ENCODE measurements at places on chromosomes 12 and 14.

- DNase-seq = no peak
Observed at GRCh38 chr14:99287269-99287942, 15.4 kb upstream of the BCL11B start.

GRCh38 chr14:101019990-101020710 is 116.6 kb upstream of the RTL1 start:
- DNase-seq = no peak

GRCh38 chr12:79019672-79020071 is 155.1 kb downstream of the SYT1 start:
- DNase-seq = no peak

DNA sequence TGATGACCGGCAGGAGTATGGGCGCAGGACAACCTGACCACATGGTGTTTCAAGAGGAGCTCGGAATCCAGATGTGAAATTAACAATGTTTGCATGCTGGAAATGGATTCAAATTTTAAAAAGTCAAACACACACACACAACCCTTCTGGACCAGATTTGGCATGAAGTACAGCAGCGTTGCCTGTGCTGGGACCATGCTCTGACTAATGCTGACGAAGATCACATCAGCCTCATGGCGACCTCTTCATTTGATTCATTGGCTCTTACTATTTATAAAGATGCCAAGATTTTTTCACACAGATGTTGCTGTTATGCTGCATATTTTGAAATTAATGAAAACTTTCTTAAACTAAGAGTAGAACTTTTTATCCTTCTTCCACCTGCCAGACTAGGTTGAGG is 926.6 kb upstream of the TMEM132C start:
- DNase-seq = no peak

DNA sequence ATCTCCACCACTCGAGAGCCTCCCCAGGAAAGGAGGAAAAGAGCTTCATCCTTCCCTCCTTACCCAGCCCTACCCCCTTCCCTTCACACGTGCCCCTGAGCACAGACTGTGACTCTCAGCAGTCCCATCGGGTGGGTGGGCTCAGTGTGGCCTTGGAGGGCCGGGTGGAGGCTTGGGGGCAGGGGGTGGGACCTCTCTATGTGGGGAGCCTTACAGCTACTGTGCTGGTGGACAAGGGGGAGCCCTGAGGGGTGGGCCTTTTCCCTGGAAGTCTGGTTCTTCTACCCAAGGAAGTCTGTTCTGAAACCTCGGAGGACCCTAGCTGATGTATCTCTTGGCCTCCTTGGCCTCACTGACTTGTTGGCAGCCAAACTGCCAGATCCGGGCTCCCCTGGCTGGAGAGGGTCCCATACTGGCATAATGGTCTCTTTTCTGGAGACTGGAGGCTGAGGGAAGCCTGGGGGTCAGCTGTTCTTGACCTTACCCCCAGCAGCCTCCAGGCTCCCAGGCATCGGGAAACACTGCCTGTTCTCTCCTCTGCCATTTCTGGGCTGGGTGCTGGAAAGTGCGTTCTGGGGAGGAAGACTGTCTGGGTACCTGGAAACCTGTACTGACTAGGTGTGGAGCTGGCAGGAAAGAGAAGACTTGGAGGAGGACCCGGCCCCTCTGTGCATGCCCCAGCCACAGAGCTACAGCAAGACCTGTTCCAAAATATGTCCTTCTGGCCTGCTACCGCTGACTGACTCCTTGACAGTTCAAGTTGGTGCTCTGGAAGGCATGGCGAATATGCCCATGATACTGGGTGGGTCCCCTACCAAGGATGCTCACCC is 7.6 kb downstream of the VASH1 start:
- DNase-seq = no peak

GRCh38 chr14:81260732-81261131 is 40.0 kb upstream of the GTF2A1 start:
- no peak for DNase-seq

- DNase-seq = no peak
Observed at GRCh38 chr14:99148131-99148530, 123.9 kb downstream of the BCL11B start.

DNA sequence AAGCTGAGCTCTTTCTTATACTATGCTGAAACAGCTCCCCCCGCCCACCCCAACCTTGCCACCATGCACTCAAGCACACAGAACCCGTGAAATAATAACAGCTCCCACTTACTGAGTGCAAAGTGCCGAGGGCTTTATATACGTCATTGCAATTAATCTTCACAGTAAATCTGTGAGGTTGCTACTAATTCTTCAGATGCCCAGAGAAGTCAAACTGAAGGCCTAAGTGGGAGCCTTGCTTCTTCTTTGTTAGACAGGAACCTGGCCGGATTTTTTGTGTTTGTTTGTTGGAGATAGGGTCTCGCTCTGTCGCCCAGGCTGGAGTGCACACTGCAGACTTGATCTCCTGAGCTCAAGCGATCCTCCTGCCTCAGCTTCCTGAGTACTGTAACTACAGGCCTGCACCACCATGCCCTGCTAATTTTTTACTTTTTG is 34.0 kb downstream of the VCPKMT start:
- no peak for DNase-seq

DNA sequence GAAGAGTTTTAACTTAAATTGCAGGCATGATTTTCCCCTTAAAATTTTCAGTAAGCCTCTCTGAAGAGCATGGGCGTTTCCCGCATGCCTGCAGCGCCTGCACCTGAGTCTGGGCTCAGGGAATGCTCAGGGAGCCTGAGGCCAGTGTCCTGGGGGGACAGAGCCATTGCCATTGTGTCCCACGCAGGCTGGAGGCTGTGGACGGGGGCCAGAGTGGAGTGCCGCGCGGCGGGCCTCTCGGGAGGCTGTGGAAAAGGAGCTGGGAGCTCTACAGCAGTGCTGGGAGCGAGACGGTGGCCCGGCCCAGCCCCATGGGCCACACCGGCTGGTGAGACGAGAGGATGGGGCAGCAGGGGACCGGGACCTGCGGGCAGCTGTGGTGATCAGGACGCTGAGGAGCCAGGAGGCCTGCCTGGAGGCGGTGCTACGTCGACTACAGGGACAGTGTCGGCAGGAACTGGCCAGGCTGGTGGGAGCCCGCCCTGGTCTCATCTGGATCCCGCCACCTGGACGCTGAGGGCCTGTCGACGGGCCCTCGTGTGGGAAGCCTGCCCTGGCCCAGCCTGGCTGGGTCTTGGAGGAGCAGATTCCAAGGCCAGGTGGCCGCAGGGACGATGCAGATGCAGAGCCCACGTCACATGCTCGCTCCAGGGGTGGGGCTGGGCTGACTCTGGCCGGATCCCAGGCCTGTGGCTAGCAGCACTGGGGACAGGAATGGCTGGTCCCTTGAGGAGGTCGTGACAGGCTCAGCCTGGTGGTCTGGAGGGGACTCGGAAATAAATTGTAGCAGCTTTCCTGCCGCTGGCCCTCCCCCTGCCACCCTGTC is 7.6 kb downstream of the TEDC1 start:
- no peak for DNase-seq

- no peak for DNase-seq
Observed at GRCh38 chr12:11834104-11834812, 184.8 kb downstream of the ETV6 start.

GRCh38 chr14:45679853-45680252 is 426.9 kb upstream of the MIS18BP1 start:
- DNase-seq = no peak

DNA sequence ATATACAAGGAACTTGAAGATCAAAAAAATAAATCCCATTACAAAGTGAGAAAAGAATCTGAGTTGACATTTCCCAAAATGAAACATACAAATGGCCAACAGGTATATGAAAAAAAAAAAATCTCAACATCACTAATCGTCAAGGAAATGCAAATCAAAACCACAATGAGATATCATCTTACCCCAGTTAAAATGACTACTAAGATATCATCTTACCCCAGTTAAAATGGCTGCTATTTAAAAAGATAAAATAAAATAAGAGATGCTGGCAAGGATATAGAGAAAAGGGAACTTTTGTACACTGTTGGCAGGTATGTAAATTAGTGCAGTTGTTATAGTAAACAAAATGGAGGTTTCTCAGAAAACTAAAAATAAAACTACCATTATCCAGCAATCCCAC is 44.4 kb downstream of the PLEKHG7 start:
- DNase-seq = no peak

GRCh38 chr14:69101331-69101826 is 51.5 kb downstream of the DCAF5 start:
- no peak for DNase-seq

GRCh38 chr12:52836042-52836466 is 1.9 kb upstream of the KRT79 start:
- no peak for DNase-seq

GRCh38 chr12:112151766-112152541 is 26.6 kb downstream of the TRAFD1 start:
- DNase-seq = no peak

DNA sequence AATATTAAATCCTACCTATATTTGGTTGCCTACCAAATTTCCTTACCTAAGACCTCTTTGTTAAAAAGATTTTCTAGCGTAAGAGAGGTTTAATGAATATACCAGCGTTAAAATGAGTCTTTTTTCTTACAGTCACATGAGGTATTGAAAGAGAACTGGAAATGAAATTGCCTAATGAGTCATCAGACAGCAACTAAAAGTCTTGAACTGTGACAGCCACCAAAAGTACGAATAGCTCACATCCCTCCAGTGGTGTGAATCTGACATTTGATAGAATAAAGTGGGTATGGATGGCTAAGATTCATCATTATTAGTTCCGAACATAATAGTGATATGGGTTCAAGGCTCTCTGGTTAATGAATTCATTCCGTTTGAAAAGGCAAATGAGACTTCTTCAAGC is 1297.3 kb downstream of the AACS start:
- DNase-seq = no peak

- DNase-seq = no peak
Observed at GRCh38 chr12:98371419-98371818, 144.0 kb upstream of the TMPO start.

DNA sequence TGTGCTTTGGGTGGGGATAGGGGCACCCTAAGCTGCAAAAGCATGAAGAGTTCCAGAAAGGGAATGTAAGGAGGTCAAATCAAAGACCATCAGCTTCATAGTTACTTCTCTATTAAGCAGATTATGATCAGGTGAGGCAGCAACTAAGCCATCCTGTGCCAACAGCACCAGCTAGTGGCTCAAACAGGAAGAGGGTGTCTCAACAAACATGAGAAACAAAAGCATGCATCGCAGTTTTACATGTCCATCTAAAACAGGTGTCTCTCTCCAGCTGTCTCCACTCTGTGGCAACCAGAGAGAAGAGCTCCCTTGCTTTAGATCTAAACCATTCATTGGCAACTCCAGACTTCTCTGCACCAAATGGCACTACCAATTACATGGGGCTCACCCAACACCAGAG is 52.9 kb downstream of the ACTN1 start:
- no peak for DNase-seq

DNA sequence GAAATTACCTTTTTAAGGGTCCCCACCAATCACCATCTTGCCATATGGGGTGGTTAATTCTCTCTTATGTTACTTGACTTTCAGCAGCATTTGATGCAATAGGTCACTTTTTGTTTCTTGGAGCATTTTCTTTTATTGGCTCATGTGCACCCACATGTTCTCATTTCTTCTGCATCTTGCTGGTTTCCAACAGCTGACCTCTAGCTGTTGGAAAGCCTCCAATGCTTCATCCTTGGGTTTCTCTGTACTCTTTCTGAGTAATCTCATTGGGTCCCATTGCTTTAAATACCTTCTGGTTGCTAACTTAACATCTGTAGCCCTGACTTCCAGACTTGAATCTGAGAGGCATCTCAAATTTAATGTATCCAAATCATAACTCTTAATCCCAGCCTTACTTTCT is 116.8 kb downstream of the CRADD start:
- no peak for DNase-seq

DNA sequence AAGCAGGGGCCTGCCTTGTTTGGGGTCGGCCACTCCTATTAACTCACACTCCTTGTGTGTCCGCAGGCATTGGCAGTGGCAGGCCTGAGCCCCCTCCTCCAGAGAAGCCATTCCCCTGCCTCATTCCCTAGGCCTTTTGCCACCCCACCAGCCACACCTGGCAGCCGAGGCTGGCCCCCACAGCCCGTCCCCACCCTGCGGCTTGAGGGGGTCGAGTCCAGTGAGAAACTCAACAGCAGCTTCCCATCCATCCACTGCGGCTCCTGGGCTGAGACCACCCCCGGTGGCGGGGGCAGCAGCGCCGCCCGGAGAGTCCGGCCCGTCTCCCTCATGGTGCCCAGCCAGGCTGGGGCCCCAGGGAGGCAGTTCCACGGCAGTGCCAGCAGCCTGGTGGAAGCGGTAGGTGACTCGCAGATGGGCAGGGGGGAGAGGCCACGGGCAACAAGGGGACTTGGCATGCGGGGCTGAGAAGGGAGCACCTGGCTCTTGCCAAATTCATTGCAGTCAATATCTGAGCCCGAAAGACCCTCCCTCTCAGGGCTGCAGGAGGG is 106.3 kb upstream of the FKBP4 start:
- DNase-seq = no peak

GRCh38 chr14:45332360-45332988 is 79.5 kb upstream of the MIS18BP1 start:
- no peak for DNase-seq

- DNase-seq = no peak
Observed at GRCh38 chr12:29858270-29858786, 74.6 kb upstream of the TMTC1 start.

- DNase-seq = no peak
Observed at GRCh38 chr14:36583242-36583892, 953 bp upstream of the NKX2-8 start.

GRCh38 chr12:45695035-45695434 is 34.5 kb upstream of the ARID2 start:
- DNase-seq = no peak

GRCh38 chr14:52863334-52863700 is 71.9 kb upstream of the GNPNAT1 start:
- no peak for DNase-seq

- DNase-seq = peak; percentile 70
Observed at GRCh38 chr14:101506926-101507835, 54.1 kb upstream of the DIO3 start.

- DNase-seq = no peak
Observed at GRCh38 chr14:94472842-94473241, 3.2 kb downstream of the SERPINA9 start.

DNA sequence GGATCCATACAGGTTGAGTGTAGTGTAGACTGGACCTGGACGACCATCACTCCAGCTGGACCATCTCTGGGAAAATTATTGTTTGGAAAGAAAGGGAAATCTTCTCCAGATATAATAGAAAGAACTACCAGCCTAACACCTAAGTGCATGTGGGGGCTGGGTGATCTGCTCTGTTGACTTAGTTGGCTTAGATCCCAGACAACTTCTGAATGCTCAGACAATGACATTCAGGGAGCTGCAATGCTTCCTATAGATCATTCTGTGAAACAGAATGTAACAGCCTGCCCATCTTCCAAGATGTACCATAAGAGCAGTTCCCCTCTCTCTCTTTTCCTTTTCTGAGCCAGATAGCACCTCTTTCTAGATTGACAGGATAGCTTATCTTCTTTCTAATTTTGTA is 572.8 kb upstream of the STXBP6 start:
- no peak for DNase-seq

GRCh38 chr12:110444455-110444854 is 5.7 kb downstream of the ARPC3 start:
- no peak for DNase-seq

- no peak for DNase-seq
Observed at GRCh38 chr12:19236656-19237055, 107.1 kb downstream of the PLEKHA5 start.

- DNase-seq = no peak
Observed at GRCh38 chr14:69996216-69996615, 117.0 kb downstream of the SMOC1 start.

- no peak for DNase-seq
Observed at GRCh38 chr14:104766863-104767633, 14.1 kb downstream of the SIVA1 start.

Data from psoas muscle (tissue), 8 donors.